ENCODE measurements at places on chromosomes 4 and X.
A peak's percentile ranks its signal among the peaks of the same experiment; 100 is the strongest.

GRCh38 chrX:123525123-123525725 lies 207.6 kb downstream of the THOC2 start:
- ATAC-seq: no peak

- ATAC-seq: no peak
Observed at GRCh38 chrX:22300130-22300529, 27.4 kb downstream of the CBLL2 start.

- ATAC-seq: no peak
Observed at GRCh38 chr4:137278431-137278830, 253.9 kb downstream of the PCDH18 start.

GRCh38 chrX:22758807-22759481 lies 240.8 kb upstream of the DDX53 start:
- ATAC-seq: no peak

DNA sequence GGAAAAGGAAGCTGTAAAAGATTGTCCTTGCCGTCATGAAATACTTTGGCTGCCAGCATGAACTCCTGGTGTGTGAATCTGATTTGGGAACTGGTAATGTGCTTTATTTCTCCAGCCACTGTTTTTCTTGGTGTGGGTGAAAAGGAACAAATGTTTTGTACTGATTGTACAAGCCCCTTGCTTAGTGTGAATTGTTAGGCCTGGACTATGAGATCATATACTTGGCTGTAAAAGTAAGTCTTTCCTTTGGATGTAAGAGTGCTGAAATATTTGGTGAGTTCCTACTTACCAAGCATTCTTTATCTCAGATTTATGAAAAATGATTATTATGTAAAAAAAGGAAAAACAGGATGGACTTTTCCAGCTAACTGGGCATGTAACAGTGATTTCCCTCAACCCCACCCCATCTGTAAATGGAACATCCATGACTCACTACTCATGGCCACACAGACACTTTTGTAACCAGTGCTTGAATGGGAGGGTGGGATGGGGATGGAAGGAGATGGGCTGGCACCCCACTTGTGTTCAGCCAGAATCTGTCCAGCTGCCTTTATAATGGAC lies 6.3 kb downstream of the FNIP2 start:
- no peak for ATAC-seq

- no peak for ATAC-seq
Observed at GRCh38 chrX:2462780-2463179, 38.0 kb downstream of the DHRSX start.

- ATAC-seq: no peak
Observed at GRCh38 chrX:2483398-2484060, 17.2 kb downstream of the DHRSX start.

DNA sequence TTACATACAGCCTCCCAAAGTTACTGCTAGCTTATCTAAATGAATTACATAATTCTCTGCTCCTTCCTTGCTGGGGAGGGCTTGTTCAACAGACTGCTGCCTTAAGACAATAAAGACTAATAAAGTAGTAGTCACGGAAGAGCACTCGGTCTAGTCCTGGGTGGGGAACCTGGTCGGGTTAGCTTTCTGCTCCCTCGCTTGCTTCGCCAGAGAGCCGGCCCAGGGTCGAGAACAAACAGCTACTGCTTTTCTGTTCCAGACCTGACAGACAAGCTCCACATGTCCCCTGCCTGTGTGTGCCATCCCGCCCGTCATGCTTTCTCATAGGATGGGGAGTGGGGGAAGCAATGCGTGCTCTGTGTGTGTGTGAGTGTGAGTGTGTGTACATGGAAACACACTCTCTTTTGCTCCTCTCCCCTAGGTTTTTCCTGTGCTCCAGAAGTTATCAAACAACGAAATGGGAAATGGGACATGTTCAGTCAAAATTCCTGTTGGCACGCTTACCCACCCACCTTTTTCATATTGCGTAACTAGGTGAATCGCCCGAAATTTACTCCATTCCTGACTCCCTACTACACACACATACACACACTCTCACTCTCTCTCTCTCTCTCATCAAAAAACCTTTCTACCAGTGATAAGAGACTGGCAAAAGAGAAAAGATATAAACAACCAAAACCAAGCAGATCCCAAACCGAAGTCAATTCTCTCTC lies 1.3 kb downstream of the NPY1R start:
- ATAC-seq: no peak

DNA sequence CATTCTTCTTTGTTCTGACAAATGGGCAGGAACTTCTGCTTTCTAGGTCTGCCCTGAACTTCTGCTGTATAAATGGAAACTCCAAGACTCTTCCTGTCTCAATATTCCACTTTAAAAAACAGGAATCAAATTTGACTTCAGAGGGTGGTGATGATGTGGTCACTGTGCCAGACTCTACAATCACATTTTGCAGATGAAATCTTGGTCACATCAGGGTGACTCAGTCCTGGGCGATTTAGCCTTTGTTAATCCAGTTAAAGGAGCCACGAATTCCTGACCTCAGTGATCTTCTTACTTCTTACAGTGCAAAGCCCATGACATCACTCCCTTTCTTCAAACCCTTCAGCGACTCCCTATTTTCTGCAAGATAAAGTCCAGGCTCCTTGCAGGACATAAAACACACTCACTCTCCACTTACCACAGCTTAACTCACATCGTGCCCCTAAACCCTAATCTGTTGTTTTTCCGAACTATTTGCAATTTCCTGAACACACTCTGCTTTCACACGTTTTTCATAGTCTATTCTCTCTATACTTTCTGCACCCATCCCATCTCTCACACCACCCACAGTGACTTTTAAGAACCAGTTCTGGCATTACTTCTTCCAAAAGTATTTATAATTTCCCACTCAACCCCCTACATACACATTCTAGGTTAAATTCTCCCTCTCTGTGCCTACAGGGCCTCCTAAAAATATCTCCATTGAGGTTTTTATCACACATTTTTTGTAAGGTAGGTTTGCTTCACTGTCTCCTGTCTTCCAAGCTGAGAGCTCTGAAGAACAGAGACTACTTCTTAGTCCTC lies 11.1 kb downstream of the GASK1B start:
- no peak for ATAC-seq

GRCh38 chrX:44392767-44393166 lies 49.3 kb upstream of the EFHC2 start:
- ATAC-seq: no peak

GRCh38 chr4:11748164-11748872 lies 319.6 kb upstream of the HS3ST1 start:
- no peak for ATAC-seq

GRCh38 chr4:81512757-81513501 lies 41.2 kb upstream of the RASGEF1B start:
- ATAC-seq: no peak

DNA sequence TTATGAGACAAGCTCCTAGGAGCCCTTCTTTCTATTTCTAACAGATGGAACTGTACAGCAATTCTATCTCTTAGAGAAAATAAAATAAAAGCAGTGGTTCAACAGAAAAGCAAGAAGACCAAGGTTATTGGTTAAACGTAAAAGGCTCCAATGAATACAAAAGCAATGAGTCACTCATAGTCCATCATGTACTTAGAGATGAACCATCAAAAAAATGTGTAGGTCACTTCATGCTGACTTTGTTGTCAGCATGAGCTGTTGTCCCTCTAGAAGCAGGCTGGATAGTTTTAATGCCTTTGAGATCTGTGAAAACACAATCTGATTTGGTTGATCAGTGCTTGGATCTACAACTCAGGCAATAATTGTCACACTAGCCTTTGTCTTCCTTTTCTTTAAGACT lies 378.6 kb upstream of the ANXA10 start:
- ATAC-seq: no peak

GRCh38 chr4:1012034-1012739 lies 761 bp downstream of the FGFRL1 start:
- no peak for ATAC-seq

GRCh38 chr4:9875516-9875915 lies 94.1 kb downstream of the DRD5 start:
- ATAC-seq: no peak

DNA sequence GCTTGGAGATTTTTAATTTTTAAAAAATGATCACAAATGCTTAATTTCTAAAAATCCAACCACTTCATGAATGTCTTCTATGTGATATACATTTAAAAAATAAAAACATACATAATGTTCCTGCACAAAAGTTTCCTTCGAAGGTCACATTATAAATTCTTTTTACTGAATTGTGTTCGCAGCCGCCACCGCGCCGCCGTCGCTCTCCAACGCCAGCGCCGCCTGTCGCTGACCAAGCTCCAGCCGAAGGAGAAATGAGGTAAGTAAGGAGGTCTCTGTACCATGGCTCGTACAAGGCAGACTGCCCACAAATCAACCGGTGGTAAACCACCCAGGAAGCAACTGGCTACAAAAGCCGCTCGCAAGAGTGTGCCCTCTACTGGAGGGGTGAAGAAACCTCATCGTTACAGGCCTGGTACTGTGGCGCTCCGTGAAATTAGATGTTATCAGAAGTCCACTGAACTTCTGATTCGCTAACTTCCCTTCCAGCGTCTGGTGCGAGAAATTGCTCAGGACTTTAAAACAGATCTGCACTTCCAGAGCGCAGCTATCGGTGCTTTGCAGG lies 48.8 kb upstream of the NEUROG2 start:
- no peak for ATAC-seq

DNA sequence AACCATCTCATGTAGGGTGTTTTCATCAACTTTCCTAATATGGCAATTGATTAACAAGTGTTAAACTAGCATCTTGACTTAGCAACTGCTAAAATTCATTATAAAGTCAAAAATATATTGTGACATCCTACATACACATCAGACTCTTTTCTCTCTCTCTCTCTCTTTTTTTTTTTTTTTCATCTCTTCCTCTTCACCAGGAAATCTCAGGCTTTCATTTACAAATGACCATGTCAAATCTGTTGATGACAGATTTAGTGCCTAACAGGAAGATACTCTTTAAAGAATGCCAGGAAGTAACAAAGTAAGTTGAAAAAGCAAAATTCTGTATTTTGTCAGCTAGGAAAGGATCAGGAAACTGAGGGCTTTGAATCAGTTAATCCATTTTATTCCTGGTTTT lies 365.5 kb downstream of the PCDH7 start:
- no peak for ATAC-seq

DNA sequence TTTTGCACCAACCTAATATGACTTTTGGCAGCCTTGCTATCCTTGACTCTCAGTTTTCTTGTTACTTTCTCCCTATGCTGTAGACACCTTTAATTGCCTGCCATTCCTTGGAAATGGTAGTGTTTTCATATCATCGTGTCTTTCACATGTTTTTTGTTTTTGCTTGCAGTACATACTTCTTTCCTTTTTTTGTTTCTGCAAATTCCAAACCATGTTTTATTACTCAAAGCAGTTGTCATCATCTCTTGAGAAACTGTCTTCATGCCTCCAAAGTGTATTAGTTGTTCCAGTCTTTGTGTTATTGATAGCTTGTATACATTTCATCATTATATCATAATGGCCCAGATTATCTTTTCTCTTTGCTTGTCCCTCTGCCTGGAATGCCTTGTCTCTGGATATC lies 57.1 kb downstream of the PDLIM5 start:
- no peak for ATAC-seq

DNA sequence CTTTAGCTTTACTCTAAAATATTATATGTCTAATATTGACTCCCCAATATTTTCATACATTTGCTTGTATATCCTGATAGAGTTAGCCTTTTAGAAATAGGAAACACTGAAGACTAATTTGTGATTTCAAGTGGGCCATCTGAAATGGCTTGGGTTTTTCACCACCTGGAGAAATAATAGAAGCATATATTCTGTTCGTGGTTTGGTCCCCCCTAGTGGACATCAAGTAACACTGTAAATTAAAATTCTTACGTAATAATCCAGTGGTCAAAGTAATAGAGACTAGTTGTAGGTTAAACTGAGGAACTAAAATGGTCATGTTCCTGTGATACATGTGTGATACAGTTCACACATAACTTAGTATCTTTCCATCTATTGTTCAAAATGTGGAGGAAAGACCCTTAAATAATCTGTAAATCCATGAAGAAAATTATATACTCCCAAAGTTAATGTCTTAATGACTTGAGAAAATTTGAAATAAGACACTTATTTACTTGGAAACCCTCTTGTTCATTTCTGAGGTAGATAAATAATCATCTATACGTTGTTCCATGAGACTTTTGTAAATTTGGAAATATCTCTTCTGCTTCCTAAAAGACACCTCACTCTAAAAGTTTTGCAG lies 79.8 kb upstream of the SMARCAD1 start:
- no peak for ATAC-seq

DNA sequence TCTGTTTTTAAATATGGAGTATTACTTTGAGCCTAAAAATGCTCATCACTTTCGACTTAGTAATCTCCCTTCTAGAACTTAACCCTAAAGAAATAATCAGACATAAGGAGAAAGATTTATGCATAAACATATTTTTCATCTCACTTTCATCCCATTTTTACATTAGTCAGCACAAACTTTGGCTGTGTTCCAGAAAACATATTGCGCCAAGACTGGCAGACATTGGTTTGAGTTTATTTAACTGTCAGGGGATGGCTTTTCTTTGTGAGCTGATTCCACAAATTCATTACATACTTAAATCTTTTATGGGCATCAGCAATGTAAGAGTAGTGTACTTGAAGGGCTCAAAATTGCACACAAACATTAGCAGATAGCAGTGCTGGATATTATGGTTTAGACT lies 23.7 kb downstream of the MAOA start:
- ATAC-seq: no peak

- ATAC-seq: no peak
Observed at GRCh38 chr4:173489514-173489913, 40.5 kb downstream of the HAND2 start.

DNA sequence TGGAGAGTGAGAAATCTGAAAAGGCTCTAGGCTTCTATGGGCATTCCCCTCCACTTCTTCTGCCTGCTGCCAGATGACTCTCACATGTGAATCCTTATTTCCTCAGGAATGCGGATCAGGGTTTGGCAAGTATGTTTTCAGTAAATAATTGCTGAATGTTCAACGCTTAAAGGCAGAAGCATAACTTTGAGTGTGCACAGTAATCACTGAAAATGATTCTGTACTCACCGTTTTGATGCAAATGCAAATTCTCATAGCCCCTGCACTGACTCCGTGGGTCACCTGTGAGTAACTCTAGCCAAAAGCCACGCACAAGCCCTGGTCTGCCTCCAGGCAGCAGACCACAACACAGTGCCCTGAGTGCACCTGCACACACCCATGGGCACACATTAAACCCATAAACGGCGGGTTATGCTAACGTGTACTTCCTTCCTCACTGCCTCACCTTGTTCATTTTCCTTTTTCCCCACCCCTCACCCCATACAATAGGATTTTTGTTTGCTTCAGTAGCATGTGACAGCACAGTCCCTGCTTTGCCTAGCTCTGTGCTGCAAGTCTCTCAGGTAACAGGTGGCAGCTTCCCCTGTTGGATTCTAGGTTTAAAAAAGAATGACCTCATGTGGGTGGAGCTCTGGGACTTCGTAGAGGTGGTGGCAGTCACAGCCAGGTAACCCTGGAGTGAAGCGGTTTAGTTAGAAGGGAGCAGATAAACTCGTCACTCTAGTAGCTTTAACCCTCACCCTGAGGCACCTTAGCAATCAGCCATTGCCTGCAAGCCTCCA lies at the start of gene ARHGEF38:
Gene ARHGEF38, plus strand, starts transcription at position 656 of the 782 bp plus-strand sequence. CDS start 146 bp downstream, outside the sequence.
- no peak for ATAC-seq

DNA sequence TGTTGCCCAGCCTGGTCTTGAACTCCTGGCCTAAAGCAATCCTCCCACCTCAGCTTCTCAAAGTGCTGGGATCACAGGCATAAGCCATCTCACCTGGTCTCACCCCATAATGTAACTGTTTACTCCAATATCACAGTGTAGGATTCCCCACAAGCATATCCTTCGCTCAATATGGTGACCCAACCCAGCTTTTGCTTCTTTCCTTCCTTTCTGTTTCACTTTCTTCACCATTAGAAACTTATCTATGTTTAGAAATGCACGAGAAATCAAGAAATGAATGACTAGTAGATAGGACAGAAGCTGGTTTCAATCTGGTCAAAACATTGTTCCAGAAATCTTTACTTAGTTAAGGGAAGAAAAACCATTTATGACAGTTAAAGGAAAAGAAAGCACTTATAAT lies 18.9 kb downstream of the TSPAN5 start:
- ATAC-seq: peak; percentile 52

Measured in activated T-helper 17 cell treated with anti-CD3 and anti-CD28 coated beads, Interleukin-2, amount 50 U/mL, for 72 hours (primary cell).